HFFc6 (cell line): ENCODE measurements at places on chromosomes 1 and 21. TPM values are rescaled to one million over a fixed set of nuclear protein-coding genes. Genes with fewer than 3 reads are reported as not detected.

- peak; percentile 70 for DNase-seq
Observed at GRCh38 chr21:28615276-28615675, 377.4 kb downstream of the LTN1 start.

DNA sequence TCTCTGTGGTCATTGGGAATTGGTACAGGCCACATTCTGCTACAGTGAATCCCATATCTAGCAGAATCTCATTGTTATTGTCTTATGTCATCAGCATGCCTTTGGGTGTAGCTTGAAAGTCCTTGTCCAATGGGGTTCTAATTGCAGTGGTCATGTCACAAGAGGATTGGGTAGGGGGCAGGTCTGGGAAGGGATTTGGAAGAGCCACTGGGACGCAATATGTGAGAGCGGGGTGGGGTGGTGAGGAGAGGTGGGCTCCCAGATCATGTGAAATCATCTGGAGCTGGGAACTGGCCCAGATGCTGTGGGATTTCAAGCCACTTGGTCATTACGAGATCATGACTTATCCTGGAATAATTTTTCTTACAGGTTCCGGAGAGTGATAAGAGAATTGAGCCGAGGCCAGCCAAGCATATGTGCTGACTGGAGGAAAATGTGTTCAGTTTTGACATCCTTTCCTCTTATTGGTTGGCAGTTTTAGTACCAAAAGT is 16.3 kb downstream of the CNIH3 start:
- DNase-seq: peak; percentile 85

DNA sequence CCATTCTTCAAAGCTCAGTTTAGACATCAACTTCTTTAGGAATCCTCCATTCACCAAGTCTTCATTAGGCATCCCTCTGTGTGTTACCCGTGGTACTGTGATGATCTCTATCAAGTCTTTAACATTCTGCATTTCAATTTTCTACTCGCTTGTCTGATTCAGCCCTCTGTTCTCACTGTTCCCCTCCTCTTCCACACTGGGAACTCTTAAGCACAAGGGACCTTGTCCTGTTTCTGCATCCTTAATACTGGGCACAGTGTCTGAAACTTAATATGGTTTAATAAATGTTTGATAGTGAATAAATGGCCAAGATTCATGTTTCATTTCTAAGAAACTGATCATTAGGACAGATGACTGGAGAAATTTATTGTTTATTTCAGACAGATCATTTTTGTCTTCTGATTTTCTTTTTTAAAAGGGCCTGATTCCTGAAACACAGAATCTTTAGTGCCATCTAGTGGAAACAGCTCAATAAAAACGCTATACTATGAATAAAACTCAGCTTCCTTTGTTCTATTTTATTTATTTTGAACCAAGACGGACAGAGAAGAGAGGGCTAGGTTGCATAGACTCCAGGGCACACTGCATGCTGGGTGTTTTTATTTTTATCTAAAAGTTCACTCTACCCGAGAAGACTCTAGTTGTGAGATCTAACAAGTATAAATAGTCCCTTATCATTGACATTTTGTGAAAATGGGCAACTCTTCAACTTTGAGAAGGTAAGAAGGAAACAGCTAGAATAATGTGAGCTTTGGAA is 7.0 kb upstream of the TRIM45 start:
- peak; percentile 61 for DNase-seq

DNA sequence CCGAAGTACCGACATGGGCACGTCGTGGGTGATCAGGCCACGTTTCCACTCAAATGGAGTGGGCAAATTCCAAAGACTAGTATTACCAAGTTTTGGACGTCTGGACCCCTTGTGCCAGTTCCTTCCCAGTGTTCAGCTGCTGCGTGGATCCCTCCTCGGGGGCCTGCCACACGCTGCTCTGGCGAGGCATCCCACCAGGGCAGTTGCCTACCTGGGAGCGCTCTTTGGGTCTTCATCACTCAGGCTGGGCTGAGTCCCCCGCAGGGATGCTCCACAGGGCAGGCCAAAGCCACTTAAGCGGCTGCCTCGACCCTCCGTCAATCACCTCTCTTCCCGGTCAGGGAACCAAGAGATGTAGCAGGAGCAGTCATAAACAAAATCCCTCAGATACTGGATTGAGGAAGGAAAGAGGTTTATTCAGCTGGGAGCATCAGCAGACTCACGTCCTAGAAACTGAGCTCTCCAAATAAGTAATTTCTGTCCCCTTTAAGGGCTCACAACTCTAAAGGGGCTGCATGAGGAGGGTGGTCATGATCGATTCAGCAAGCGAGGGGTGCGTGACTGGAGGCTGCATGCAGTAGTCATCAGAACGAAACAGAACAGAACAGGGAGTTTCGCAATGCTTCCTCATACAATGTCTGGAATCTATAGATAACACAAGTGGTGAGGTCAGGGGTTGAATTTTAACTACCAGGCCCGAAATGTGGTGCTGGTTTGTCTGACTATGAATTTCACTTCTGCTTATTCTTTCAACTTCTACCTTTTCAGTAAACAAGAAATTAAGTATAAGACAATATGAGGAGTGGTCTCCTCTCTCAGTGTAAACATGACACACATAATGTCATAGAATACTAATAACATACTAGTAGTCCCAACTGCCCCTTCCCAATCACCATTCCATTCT is 998.6 kb upstream of the NCAM2 start:
- no peak for DNase-seq

DNA sequence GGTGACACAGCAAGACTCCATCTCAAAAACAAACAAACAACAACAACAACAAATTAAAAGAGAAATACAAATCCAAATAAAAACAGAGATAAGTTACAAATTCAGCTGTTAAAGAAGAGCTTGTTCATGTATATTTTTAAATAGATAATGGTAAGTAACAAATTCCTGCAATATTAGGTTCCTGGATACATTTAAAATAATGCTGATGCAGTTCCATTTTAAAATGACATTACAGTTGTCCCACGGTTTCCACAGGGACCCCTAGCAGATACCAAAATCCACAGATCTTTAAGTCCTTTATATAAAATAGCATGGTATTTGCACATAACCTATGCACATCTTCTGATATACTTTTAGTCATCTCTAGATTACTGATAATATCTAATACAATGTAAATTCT is 61.5 kb downstream of the ABL2 start:
- no peak for DNase-seq

- DNase-seq: no peak
Observed at GRCh38 chr1:200918006-200918405, 23.3 kb downstream of the INAVA start.

DNA sequence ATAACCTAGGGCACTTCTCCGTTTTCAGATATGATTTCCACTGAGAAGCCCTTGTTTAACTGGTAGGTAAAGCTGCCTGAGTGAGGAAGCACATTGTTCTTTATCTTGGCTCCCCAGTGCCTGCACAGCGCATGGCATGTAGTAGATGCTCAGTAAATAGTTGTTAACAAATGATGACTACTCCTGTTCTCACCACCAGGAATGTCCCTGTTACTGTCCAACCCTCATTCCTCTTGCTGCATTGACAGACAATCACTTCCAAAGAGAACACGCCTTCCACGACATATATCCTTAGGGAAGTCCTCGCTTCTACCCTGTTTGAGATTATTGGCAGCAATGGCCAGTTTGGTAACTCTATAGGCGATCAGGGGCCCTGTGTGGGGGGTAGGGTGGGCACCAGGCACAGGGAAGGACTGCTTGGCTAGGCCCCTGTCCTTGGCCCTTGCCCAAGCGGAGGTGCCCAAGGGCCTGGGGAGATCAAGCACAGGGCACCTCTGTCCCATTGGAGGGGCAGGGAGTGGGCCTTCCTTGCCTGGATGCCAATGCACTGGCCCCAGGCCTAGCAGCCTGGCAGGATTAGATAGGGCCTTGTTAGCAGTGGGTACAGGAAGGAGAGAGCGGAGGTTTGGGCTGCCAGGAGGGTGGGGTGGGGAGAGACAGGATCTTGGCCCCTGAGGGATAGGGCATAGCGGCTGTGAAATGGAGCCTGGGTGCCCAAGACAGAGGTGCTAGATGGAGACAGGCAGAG is 10.2 kb downstream of the NES start:
- peak; percentile 36 for DNase-seq

DNA sequence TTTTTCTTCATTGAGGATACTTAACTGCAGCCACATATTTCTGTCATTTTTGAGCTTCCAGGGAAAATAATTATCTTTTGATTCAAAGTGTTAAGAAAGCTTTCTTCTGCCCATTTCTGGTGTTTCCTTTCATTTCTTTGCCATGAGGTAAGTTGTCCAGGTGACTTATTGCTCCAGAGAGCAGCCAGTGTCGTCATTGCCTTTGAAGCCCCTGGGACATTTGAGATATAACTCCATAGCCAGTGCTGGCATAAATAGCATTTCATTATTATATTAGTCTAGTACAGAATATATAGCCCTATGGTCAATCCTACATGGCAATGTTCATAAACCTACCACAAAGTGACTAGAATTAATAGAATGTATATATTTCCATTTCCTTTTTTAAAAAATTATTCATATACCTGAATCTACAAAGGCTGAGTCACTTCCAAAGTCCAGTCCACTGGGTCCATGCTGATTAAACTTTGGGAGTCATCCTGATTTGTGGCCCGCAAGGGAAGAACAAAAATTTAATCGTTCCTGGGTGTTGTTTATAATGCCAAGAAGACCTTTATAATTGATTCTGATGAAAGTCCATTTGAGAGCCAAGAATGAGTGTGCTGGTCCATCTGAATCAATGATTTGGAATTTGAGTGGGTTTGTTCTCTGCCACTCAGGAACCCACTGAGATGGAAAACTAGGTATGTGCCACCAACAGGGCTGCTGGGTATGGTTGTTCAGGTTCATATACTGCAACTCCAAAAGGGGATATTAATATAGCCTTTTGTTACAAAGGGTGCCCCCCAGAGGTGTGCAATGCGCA is 221.8 kb upstream of the PLXNA2 start:
- no peak for DNase-seq

- DNase-seq: peak; percentile 30
Observed at GRCh38 chr1:222749927-222750326, 12.9 kb downstream of the FAM177B start.

DNA sequence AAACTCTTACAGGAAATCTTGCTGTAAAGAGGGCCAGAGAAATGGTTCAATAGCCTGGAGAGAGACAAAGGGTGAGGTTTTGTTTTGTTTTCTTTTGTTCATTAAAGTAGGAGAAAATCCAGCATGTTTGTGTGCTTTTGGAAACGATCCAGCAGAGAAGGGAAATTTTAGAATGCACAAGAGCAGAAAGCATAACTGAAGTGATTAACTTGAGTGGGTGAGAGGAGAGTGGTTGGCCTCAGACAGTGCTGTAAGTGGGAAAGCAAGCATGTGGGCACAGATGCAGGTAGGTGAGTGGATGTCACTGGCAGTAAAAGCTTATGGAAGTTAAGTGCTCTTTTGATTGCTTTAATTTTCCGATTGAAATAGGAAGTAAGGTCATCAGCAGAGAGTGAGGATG is 50.2 kb downstream of the EEIG2 start:
- no peak for DNase-seq

DNA sequence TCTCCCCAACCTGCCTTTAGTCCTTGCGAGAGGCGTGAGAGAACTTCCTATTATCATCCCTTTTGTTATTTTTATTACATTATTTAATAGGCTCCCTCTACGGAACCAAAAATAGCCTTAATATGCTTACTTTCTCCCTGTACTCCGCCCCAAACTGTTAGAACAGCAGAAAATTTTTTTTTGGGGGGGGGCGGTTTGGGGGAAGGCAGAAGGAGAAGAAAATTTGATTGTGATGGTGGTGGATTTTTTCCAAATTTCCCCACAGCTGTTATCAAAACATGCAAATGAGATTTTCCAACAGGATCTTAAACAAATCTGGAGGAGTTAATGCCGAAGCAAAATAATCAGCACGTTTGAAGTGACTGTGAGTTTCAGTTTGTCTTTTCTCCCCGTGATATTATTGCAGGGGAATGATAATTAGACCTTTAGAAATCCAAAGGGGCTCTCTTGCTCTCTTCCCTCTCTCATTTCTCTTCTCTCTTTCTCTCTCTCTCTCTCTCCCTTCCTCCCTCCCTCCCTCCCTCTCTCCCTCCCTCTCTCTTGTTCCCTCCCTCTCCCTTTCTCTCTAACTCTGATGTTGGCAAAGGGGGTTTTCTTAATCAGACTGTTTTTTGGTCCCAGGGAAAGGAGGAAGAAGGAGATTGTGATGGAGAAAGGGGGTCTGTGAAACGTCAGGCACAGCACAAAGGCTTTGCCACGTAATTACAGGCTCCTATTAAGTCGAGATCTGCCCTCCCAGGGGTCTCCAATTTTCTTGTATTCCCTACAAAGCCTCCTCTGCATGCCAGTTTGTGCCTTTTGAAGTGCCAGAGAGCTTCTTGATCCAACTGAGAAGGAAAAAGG is 1.1 kb upstream of the PRRX1 start:
- DNase-seq: no peak

DNA sequence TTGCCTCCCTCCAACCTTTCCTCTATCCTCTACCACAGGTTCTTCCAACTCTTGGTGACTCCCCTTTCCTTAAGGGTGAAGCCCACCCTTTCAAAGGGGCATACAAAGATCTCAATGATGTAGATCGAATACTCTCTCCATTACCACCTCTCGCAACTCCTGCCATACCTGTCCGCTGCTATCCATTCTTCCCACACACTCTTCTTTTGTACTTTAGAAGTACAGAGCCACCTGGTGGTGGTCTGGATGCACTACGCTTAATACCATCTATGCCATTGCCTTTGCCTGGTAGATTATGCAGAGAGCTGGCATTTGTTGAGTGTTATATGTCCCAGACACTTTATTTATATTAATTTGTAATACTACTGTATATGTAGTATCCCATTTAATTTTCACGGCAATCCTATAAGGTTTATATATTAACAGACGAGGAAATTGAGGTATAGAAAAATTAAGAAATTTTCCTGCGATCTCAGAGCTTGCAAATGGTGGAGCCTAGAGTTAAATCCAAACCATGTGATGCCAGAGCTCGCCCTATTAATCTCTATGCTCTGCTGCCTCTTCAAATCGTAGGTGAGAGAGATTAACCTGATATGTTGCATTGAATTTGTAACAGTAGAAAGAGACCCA is 22.9 kb downstream of the TSHB start:
- peak; percentile 39 for DNase-seq

DNA sequence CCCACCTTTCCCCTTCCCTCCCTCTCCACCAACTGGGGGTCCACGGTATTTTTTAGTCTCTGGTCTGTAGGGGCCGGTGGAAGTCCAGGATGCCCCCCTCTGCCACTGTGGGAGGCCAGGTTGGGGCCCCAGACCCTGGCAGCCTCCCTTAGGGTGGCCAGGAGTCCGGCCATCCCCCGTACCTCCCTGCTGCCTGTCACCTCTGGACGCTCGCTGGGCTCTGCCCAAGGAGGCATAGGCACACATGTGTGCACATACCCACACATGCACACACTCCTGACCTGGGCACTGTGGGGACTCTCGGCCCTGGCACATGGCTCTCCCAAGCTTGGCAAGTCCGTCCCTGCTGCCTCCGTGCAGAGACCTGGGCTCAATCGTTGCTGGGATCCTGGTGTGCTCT is 53.0 kb downstream of the DISP3 start:
- no peak for DNase-seq

DNA sequence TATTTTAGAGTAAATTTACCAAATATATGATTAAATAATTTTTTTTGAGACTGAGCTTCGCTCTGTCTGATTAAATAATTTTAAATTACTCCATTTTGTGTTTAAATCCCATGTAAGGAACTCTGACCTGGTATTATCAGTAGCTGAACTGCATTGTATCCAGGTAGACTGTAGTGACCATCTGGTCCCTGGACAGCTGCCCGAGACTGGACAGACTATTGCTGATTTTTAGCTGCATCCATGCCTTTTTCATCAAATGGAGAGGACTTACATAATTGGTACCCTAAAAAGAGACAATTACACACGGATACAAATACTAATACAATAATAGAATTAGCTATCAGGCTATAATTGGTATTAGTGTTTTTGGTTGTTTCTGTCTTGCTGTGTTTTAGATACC is 20.6 kb downstream of the OLFM3 start:
- DNase-seq: no peak

A3GALT2 gene
- total RNA-seq: not detected in 3 replicates

SLC30A10 gene
- total RNA-seq: not detected in 3 replicates

PLA2G2D gene
- total RNA-seq: not detected in 3 replicates

RAB29 gene
- 8.5 to 12.2 TPM (median 11.1 TPM) in 3 replicates for total RNA-seq
